ENCODE measurements at places on chromosomes 16 and 17. TPM values are rescaled to one million over a fixed set of nuclear protein-coding genes. Genes with fewer than 3 reads are reported as not detected.

Gene MGAT5B
- 1.7 TPM for total RNA-seq

Gene MTSS2
- total RNA-seq: 83.1 TPM

Gene ZNF423
- total RNA-seq: 15.7 TPM

Gene NHLRC4
- 0.36 TPM for total RNA-seq

Gene ABCA9
- 4.3 TPM for total RNA-seq

Gene TPSG1
- 1.7 TPM for total RNA-seq

Gene HCRT
- not detected for total RNA-seq
